ENCODE measurements at places on chromosomes 1 and 21.
A peak's percentile ranks its signal among the peaks of the same experiment; 100 is the strongest.

- DNase-seq: no peak
These were observed 95.1 kb downstream of the TAS1R2 start for GRCh38 chr1:18764362-18764761.

GRCh38 chr1:17023573-17023972 lies 11.8 kb upstream of the ATP13A2 start:
- DNase-seq: no peak

GRCh38 chr1:100750005-100750885 lies 30.7 kb downstream of the VCAM1 start:
- DNase-seq: peak; percentile 62

GRCh38 chr1:241536304-241536703 lies 4.1 kb downstream of the KMO start:
- DNase-seq: no peak

- DNase-seq: no peak
These were observed 23.9 kb upstream of the NLRP3 start for GRCh38 chr1:247392088-247392487.

GRCh38 chr1:20928146-20928545 lies 141.0 kb upstream of the HP1BP3 start:
- DNase-seq: peak; percentile 63

DNA sequence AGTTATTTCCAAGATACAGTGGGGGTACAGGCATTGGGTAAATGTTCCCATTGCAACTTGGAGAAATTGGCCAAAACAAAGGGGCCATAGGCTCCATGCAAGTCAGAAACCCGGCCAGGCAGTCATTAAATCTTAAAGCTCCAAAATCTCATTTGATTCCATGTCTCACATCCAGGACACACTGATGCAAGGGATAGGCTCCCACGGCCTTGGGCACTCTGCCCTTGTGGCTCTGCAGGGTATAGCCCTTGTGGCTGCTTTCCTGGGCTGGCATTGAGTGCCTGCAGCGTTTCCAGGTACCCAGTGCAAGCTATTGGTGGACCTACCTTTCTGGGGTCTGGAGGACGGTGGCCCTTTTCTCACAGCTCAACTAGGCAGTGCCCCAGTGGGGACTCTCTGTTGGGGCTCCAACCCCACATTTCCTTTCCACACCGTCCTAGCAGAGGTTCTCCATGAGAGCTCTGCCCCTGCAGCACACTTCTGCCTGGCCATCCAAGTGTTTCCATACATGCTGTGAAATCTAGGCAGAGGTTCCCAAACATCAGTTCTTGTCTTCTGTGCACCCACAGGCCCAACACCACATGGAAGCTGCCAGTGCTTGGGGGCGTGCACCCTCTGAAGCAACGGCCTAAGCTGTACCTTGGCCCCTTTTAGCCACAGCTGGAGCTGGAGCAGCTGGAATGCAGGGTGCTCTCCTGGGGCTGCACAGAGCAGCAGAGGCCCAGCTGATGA lies 67.2 kb downstream of the HS2ST1 start:
- no peak for DNase-seq

- DNase-seq: no peak
These were observed 104.4 kb downstream of the PCBP3 start for GRCh38 chr21:45747802-45748445.
